MV-4-11 (cell line): ENCODE measurements at places on chromosomes 5 and 9.

GRCh38 chr9:127085186-127085585 is 37.2 kb downstream of the ANGPTL2 start:
- no peak for DNase-seq

GRCh38 chr9:101912698-101913097 is 174.3 kb upstream of the GRIN3A start:
- DNase-seq: no peak

DNA sequence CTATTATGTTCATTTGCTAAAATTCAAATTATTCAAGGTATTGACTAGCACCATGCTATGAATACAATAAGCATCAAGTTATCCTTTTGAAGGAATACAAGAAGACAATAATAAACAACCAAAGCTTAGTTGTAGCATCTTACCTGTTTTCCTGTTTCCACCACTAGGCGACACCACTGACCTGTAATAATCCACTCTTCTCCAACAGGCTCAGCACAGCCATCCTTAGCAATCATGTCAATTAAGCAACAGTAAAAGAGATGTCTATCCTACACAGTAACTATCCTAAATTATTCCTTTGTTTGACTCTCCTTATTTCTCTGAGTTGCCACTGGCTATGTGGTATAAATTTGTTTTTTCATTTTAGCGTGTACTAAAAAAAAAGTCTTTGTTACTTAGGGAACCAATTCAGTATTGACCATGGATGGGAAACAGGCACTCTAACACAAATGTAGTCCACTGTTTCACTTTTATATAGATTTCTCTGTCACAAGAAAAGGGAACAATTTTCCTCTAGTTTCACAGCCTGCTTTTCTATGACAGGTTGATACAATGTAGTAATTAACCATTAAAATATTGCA is 46.2 kb downstream of the PCA3 start:
- peak; percentile 8 for DNase-seq

DNA sequence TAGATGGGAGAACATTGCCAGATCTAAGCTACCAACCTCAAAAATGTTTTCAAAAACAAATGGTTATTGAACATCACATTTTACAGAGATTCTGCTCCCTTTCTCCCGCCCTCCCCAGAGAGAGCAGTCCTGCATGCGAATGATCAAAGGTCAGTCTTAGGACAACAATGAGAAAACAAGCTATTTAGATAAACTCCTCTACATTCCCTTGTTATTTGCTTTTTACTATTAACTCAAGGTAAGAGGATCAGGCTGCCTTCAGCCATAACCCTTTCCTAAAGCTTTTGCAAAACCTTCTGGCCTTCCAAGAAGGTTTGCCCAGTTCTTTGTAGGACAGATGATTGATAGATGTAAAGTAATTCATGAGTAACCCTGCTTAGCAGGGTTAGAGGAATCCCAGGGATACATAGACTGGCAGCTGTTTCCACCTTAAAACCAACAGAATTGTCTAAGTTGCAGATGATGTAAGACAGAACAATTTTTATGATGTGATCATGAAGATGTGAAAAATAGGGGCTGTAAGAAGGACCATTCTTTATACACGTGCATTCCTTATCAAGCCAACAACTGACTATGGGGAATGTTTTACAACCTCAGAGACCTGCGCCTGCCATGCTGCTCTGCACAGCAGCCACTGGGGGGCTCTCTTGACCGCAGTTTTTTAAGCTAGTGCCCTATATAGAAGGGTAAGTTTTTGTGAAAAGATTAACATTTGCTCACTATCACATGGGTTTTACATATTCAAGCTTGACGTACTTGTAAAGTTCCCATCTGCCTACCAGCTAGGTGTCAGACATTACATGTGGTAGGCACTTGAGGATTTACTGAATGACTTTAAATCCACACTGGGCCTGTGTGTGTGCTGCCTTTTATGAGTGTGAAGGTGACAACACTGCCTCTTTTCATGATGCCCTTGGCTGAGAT is 2.3 kb upstream of the ZNF782 start:
- peak; percentile 61 for DNase-seq

- DNase-seq: peak; percentile 26
Observed at GRCh38 chr5:160230686-160231527, 1.6 kb downstream of the FABP6 start.

DNA sequence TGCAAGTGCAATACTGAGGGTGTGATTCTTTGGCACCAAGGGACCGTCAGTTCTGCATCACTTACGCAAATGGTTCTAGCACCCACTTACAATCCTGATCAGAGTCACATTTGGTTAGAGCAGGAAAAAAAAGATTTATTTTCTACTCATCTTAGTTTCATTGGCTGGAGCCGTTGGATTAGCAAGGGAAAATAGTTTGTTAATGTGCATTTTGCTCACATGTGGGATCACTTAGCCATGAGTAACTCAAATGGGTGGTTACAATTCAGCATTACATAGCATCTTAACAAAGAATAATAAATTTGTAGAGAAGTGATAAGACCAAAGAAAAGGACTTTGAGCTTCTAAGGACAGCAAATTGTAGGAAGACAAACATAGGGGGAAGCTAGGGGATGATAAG is 216.9 kb downstream of the AUH start:
- DNase-seq: no peak

DNA sequence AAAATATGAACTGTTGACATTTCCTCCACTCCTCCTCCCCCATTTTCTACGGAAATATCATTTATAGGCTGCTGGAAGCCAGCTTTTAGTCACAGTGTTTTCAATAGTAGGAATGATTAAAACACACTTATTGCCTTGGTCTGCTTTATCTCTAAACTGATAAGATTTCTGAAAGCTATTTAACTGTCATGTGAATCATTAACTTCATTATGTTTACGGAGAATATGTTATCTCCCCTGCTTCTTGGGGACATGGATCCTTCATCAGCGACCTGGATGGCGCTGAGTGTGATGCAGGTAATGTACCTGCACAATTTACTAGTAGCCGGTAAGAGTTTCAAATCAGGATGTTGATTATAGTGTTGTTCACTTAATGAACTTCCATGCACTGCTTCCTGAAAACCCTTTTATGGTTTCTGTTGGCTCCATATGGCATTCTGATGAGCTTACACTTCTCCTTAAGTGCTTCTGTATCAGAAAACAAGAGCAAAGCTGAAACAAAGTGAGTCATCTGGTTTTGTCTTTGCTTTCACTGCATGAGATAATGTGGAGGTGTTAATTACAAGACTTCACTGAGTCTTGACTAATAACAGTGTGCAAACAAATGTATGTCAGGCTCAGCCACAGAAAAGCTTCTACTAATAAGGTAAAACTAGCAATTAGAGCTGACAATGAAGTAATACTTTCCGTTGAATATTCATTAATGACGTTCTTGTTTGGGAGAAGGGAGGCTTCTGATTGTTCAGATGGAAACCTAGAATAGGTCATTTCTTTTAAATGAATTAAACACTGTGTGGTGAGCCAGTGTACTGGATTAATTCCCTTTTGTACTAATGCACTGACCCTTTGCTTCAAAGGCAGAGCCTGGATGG is 162.4 kb upstream of the ZNF608 start:
- DNase-seq: peak; percentile 78

- peak; percentile 98 for DNase-seq
Observed at GRCh38 chr5:100852988-100853449, 50.1 kb downstream of the ST8SIA4 start.

DNA sequence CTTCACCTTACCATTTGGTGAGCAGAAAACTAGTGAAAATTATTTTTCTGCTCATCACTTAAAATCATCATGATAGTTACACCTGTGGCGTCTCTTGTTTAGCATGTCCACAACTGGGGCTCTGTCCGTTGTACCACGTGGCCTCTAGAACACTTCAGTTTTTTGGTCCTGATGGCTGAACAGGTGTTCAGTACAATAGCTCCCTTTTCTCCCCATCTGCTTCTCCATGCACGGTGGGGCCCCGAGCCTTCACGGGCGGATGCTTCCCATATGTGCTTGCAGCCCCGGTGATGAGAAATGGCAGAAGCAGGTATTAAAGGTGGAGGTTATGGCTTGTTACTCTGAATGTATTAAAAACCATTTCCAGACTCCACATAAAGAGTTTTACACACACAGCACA is 304.1 kb downstream of the CWC27 start:
- no peak for DNase-seq

DNA sequence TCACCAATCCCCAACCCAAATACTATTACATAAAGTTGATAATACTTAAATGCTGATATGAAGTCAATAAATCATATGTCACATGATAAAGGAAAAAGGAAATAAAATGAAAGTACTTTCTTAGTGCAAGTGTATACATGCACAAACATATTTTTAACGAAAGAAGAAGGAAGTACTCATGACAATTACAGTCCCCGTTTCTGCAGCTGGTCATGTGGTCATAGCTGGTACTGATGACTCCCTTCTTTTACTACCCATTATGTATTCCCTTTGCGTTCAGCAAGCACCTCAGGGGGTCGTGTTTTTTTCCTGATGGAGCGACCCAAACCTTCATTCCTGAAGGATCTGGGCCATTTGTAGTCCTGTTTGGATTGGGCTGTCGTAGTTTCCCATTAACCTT is 27.3 kb downstream of the CENPP start:
- DNase-seq: peak; percentile 79

GRCh38 chr5:160906090-160906489 is 54.1 kb upstream of the ATP10B start:
- DNase-seq: no peak

- DNase-seq: peak; percentile 2
Observed at GRCh38 chr9:89185980-89186379, 7.4 kb upstream of the SHC3 start.

DNA sequence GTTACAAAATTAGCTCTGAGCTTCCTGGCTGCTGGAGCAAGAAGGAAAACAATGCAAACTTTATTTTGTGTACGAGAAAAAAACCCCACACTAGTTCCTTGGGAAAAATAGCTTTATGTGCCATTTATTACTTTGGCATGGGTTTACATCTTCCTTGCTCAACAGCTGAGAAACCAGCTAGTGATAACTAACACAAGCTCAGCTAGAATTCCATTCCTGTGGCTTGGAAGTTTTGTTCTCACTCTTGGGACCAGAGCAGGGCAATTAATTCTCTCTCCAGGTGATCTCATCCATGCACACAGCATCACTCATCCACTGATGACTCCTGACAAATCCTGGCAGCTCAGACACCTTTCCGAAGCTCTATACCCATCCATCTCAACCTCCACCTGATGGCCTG is 104.1 kb downstream of the CRB2 start:
- DNase-seq: no peak

DNA sequence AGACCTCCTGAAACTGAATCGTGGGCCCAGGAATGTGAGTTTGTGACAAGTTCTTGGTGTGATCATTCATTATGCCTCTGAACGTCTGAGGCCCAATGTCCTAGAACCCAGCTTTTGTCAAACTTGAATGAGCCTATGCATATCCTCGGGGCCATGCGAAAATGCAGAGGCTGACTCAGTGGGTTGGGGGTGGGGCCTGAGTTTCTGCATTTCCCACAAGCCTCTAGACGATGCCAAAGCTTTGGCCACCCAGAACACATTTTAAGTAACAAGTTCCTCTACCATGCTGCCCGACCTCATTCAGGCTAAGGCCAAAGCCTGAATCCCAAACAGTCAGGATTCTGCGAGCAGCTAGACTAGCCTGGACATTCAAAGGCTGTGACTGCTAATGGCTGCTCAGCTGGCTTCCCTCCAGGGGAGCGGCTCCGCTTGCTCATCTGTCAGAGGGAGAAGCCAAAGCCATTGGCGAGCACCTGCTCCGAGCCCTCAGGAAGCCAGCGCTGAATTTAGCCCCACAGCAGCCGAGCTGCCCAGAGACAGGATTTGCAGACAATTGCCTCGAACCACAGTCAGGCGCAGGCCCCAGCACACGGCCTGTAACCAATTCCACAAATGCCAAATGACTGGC is 177.5 kb downstream of the ZDHHC21 start:
- DNase-seq: no peak

DNA sequence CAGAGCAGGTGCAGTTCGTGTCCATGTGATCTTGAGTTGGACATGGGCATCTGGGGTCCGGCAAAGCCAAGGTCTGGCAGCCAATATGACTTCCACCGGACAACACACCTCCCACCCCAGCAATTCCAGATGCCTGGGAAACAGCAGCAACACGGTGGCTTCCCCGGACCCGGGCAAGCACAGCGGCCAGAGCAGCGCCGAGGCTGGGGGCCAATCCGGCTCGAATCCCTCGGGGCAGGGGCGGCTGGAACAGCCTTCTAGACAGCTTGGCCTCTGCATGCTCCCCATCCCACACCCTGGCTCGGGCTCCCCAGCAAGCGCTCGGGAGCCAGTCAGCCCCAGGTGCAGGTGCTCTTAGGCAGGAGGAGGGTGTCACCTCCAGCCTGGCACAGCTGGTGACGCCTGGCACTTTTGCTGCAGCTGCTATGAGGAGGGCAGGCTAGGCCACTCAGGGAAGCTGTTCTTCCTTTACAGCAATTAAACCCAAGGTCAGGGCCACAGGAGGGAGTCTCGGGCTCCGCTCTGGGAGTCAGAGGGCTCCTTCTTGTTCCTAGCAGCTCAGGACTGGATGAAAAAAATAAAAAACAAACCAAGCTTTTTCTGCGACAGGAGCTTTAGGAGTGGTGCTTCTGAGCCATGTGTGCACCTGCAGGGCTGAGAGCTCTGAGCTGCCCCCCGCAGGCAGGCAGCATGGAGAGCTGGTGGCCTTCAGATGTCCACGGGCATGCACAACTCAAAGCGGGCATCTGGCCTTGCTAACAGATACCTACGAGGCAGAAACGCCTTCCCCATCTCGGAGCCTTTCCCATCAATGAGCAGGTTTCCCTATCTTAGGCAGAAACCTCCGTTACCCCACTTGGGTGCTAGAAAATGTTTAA is 28.2 kb downstream of the DBH start:
- no peak for DNase-seq

DNA sequence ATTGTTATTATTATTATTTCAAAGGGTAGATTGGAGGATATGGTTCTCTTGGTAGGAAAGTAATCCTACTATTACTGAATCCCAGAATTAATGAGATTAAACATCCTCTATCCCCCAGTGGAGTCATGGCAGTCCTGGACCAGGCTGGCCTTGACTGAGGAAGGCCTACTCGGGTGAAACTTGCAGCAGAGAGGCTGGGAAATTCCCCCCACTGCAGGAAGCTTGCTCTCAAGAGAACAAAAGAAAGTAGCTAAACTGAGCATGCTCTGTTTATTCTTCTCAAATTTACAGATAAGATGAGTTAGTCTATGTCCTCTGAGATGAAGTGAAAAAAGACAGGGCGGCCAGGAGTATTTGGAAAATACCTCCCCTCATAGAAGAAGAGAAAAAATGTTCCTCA is 233.9 kb upstream of the RPS23 start:
- no peak for DNase-seq

DNA sequence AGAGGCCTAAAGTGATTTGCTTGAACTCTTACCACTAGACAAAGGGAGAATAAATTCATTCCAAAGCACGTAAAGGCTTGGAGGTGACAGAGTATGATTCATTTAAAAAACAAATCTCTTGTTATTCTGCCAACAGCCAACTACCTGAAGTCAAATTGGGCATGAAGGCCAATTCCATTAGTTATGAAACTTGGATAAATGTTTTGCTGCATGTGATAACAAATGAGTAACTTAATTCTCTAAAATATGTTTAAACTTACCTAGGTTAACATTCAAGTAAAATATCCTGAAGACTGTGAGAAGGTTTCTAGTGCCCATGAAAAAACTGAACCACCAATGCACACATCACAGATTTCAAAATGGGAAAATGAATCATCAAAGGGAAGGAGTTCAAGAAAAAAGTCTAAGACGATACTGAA is 120.1 kb upstream of the TSLP start:
- DNase-seq: no peak

- DNase-seq: peak; percentile 42
Observed at GRCh38 chr5:157718519-157718918, 12.7 kb upstream of the THG1L start.

- no peak for DNase-seq
Observed at GRCh38 chr5:59484618-59485017, 408.9 kb downstream of the PDE4D start.

- no peak for DNase-seq
Observed at GRCh38 chr5:76818844-76819831, at the start of gene F2RL1. Gene F2RL1 (plus strand): TSS chr5:76819030. CDS start chr5:76819183, 153 bp downstream.
